ENCODE measurements at places on chromosomes 7 and 10.
A peak's percentile ranks its signal among the peaks of the same experiment; 100 is the strongest.

DNA sequence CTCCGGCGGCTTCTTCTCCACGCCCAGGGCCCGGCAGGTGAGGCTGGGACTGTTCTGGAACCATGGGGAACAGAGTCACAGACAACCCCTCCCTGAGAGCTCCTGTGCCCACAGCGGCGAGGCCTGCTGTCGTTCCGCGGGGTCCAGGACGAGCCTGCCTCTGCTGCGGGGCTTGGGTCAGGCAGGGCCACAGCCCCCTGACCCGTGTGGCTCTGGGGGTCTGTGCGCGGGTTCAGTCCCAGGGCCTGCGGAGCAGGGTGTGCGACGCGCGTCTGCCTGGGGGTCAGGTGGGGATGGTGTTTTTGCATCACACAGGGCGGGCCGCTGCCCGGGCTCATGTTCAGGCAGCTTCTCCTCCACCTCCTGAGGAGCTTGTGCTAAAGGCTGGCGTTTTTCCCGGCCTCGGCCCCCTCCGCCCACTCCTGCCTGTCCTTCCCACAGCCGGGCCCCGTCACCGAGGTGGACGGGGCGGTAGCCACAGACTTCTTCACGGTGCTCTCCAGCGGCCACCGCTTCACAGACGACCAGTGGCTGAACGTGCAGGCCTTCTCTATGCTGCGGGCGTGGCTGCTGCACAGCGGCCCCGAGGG lies 8.4 kb downstream of the AP5Z1 start:
- DNase-seq: no peak

GRCh38 chr10:99431190-99431760 lies 851 bp upstream of the GOT1 start:
- DNase-seq: peak; percentile 39

- no peak for DNase-seq
These were observed 96.5 kb upstream of the DKK1 start for GRCh38 chr10:52217531-52217930.

- no peak for DNase-seq
These were observed 94.5 kb downstream of the ZNF33B start for GRCh38 chr10:42543840-42544372.

DNA sequence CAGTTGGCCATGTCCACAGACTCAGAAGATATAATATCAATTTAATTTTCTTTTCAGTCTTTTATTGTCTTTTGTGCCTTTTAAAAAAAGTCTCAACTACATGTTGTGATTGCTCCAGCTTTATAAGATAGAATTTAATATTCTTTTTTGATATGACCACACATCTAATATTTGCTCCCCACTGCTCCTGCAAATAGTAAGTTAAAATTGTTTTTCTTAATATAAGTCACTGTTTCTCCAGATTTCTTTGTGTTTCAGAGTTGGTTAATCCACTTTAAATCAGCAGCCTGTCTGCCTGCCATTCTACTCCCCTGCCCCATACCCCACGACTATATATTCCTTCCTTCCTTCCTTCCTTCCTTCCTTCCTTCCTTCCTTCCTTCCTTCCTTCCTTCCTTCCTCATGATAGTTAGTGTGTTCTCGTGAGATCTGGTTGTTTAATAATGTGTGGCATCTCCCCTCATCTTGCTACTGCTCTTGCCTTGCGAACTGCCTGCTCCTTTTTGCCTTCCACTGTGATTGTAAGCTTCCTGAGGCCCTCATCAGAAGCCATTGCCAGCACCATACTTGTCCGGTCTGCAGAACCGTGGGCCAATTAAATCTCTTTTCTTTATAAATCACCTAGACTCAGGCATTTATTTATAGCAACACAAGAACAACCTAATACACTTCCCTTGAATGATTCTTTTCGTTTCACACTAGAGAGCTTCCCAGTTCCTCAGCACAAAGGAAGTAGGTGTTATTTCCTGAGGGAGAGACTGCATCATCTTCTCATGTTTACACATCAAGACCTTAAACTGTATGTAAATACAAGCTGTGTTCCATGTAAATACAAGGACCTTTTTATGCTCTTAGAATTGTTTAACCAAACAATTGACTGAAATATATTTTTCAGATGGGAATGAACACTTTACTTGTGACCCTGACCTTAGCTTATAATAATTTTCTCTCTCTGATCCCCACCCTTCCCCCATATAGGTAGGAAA lies 24.5 kb downstream of the TAS2R16 start:
- no peak for DNase-seq

DNA sequence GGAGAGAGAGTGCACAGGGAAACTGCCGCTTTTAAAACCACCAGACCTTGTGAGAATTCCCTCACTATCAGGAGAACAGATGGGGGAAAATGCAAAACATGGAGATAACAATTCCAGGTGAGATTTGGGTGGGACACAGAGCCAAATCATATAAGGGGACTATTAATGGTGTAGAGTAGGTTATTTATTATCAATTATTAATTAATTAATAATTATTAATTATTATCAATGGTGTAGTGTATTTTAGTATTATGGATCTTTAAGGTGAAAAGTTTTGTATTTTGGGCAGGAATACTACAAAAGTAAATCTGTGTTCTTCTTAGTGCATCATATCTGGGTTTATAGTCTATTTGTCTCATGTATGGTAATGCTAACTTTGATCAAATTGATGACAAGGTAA lies 377.7 kb upstream of the KCND2 start:
- no peak for DNase-seq

DNA sequence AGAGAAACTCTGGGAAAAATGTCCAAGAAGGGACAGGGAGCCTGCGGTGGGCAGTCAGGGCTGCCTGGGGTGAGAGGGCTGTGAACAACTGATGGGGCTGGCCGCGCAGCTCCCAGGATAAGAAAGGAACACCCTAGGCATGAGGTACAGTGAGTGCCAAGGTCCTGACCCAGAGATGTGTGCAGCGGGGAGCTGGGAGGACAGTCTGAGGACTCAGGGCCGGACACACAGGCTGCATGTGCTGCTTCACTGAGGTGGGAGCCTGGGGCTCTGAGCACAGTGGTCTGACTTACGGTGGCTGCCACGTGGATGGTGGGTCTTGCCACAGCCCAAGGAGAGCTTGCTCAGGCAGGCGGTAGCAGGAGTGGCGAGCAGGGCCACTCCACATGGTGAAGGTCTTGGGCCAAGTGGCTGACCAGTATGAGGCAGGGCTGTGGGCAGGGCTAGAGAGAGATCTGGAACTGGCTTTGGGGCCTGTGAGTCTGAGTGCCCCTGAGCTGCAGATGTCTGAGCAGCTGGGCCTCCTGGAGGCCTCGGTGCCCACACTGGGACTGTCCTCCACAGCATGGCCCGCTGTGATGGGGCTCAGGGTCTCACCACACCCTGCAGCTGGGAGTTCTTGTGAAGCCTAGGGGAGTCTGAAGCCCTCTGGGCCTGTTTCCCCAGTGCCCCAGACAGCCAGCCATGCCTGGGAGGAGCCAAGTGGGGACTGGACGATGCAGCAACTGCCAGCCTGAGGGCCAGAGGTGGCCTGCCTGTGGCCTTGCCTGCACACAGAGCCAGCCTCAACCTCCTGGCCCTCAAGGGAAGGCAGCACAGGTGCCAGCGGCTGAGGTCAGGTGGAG lies 60.3 kb downstream of the RASGEF1A start:
- no peak for DNase-seq

GRCh38 chr10:7159517-7159916 lies 251.3 kb downstream of the SFMBT2 start:
- no peak for DNase-seq

DNA sequence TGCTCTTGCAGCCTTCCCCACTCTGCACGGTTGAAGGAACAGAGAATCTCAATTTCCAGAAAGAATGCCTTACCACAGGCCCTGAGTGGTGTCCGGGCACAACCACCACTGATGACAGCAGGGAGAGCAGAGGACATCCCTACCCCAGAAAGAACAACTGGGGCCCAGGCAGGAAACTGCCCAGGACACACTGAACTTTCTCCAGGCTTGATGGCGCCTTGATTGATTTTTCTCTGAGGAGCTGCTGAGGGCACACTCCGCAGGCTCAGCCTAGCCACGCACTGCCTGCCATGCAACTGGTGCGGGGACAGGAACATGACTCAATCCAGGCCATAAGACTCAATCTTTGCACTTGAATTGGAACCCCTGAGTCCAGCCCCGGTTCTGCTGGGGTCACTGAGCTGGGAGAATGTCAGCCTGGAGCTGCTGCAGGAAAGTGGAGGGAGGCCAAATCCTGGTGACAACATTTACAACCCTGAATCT lies 5.9 kb downstream of the AKR1B1 start:
- DNase-seq: no peak

GRCh38 chr10:107019154-107019553 lies 145.4 kb downstream of the SORCS1 start:
- no peak for DNase-seq
